ENCODE measurements at places on chromosomes 3 and 15.

- DNase-seq, result no peak
These were observed 30.4 kb downstream of the SPPL2A start for GRCh38 chr15:50735156-50735555.

DNA sequence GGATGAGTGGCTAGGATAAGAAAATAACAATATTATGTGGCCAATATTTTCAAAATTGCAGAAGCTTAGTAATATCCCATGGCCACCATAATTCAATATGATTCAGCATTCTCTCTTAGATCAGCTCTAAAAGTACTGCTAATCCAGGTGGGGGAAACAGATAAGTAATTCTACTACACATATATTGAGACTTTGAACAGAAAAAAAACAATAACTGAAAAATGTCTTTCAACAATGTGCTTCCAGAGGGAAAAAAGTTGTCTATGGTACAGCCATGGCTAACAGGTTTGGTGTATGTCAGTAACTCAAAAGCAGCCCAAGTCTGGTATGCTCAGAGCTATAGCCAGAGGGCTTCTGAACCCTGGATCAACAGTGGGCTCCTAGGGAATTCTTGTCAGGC lies 42.4 kb upstream of the PPIB start:
- no peak for DNase-seq

DNA sequence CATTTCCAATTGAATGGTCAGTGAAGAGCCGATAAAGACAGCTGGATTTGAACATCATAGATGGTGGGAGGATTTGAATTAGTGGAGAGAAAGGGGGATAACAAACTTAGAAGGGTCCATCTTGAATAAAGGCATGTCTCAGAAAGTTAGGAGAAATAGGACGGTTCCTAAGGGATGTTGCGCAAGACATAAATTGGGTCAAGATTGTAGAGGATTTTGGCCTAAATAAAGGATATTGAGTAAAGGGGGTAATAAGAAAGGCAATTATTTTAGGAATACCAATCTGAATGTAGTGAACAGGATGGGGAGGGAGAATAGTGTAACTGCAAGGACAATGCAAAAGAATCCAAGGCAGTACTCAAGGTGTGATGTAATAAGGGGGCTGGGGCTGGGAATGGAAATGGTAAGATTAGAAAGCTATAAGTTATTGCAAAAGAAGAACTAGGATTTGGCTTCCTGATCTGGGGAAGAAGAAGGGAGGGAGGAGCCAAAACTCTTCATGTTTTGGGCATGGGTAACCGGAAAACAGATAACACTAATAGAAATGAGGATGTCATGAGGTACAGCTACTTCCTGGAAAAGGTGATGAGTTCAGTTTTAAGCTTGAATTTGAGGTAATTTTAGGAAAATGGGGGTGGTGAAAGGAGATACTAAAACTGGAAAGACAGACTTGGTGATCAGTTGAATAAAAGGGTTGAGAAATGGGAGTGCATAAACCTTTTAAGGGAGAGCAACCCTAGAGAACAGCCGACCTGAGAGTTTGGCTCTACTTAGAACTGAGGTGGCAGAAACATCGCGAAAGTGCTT lies 17.3 kb upstream of the TRPC1 start:
- no peak for DNase-seq

GRCh38 chr15:68330416-68330815 lies 52.9 kb downstream of the FEM1B start:
- no peak for DNase-seq

GRCh38 chr3:66140743-66141372 lies 79.9 kb upstream of the SLC25A26 start:
- DNase-seq, result no peak

DNA sequence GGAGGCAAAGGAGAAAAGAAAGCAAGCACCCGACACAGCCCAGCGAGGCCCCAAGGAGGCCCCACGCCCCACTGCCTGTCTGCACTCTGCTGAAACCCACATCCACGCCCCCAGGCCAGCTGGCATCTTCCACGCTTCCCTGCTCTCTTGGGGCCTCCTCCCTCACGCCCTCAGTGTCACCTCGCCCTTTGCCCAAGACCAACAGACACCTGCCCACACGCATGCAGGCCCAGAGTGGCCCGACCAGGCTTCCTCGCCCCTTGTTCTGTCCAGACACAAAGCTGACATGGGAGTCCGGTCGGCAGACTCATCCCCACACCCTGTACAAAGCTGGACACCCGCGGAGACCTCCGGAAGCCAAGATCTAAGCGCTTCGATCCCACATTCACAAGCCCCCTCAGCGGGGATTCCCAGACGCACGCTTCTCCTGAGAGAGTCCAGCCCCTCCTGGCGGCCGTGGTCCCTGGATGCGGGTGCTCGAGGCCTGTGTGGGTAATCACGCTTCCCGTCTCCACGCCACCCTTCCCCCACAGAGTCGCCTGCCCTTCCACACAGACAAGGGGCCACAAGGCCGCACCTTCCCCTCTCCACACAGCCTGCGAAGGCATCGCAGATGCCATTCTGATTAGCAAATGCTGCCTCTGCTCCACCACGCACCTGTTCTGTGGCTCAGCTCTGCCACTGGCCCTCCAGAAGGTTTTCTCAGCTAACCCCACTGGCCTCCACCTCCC lies 176.6 kb downstream of the XXYLT1 start:
- no peak for DNase-seq

DNA sequence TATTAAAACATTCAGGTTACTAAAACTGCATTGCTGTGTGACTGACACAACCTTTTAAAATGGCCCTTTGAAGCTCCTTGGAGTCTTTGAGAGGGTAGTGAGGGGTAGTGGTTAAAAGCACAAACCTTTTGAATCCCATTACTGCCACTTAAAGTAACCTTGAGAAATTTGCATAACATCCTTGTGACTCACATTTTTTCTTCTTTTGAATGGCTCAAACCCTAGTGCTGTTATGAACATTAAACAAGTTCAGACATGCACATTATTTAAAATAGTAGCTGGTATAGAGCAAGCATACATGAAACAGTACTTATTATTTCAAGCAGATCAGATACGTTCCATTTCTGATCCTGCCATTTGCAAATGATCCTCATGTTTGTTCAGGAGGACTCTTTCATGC lies 3.7 kb upstream of the CLDN1 start:
- DNase-seq, result no peak

DNA sequence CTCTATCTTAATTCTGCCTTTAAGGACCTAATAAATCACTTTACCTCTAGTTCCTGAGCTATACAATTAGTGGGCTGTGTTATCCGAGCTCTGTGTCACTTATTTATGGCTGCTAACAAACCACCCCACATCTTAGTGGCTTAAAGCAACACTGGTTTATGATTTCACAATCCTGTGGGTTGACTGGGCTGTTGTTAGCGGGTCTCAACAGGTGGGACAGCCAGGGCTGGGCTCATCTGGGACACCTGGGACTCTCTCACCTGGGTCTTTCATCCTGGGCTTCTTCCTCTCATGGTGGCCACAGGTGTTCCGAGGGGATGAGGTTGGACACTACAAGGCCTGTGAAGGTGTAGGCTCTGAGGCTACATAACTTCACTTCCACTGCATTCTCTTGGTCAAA lies 35.8 kb upstream of the CHST2 start:
- DNase-seq, result no peak

GRCh38 chr3:178966299-178967176 lies 105.1 kb downstream of the ZMAT3 start:
- DNase-seq, result no peak

- no peak for DNase-seq
These were observed 14.2 kb downstream of the RAB8B start for GRCh38 chr15:63203451-63204090.

GRCh38 chr3:58210761-58211460 lies at the start of gene DNASE1L3:
Gene DNASE1L3 (minus strand): TSS chr3:58210972. CDS start chr3:58210906, 66 bp downstream.
- DNase-seq, result no peak

DNA sequence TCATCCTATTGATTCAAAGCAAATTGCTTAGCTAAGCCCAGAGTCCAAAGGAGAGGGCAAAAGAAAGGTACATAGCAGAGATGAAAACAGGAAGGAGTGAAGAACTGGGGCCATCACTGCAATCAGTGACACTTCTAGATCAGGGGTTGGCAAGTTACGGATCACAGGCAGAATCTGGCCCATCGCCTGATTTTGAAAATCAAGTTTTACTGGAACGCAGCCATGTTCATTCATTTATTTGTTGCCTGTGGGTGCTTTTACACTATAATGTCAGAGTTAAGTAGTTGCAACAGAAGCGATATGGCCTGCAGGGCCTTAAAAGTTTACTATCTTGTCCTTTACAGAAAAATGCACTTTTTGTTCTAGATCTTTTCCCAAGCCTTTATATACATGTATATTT lies 271.7 kb upstream of the TOPAZ1 start:
- DNase-seq, result no peak

- no peak for DNase-seq
These were observed 29.1 kb downstream of the ALPK3 start for GRCh38 chr15:84846269-84846668.

DNA sequence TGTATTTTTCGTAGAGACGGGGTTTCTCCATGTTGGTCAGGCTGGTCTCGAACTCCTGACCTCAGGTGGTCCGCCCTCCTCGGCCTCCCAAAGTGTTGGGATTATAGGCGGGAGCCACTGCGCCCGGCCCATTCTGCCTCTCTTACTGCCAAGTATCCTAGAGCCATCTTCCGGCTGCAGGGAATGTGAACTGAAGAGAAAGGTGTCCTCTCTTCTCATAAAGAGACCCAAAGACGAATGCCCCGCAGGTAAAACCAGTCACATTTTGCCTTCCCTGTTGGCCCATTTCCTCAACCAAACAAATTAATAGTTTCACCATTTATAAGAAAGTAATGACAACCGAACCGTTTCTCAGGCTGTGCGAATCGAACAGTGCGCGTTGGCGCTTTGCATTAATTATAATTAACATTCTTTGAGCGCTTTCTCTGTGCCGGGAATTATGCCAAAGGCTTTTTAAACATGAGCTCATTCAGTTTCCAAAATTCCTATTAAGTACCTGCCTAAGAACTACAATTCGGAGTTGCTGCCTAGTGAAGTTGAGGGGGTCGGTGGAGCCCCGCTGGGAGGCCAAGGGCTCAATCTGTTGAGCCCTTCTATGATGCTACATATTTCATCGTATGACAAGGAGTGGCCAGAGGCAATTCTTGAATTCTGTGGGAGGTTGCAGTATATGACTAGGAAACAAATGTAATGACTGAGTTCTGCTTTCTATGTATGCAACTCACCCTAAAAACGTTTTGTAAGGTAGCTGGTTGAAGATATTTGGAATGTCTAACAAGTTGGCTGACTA lies 819 bp upstream of the RPL24 start:
- DNase-seq, result no peak

DNA sequence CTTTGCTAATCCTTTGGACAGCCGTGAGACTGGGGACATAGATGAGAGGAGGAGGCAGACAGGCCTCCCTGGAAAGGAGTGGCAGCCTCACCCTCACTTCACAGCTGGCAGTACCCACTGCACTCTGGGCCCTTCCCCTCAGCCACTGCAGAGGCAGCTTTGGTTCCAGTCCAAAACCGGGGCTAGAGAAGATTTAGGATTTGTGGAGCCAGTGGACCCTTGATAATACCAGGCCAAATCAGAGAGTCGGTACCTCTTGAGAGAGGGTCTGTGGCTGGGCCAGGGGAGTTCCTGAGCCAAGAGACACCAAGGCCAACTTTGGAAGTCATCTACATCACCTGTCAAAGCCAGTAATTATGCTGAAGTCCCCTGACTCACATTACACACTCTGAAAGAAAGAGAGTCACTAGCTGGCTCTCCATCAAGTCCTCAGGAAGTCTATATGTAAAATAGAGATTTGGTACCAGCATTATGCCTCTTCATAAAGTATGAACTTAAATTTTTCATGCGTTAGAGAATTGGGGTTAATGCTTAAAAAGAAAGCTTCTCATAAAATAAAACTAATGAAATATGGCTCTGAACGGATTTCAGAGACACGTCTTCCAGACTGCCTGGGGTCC lies 244.1 kb upstream of the SEMA6D start:
- DNase-seq, result no peak

GRCh38 chr3:142337994-142338393 lies 109.8 kb downstream of the XRN1 start:
- no peak for DNase-seq

GRCh38 chr3:27219127-27219845 lies 149.9 kb downstream of the NEK10 start:
- DNase-seq, result no peak

DNA sequence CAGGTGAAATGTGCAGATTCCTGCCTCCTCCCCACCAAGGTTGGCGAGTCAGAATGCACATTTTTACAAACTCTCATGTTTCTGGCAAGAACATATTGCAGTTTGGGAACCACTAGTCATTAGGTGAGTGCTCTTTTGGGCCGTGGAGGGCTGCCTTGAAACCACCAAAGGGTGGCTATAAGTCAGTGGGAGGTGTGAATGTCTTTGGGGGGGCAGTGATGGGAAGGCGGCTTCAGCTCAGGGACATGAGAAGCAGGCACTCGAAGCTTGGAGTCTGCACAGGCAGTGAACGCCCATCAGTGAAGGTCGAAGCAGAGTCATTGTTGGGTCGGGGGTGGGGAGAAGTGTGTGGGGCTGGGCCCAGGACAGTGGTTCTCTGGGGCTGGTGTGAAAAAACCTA lies 1.1 kb downstream of the NOX5 start:
- DNase-seq, result no peak

Data from H9 (cell line).